ENCODE measurements at places on chromosomes 11 and 22.

GRCh38 chr11:122398167-122398566 lies 257.4 kb upstream of the UBASH3B start:
- DNase-seq, result no peak

GRCh38 chr11:31492320-31492913 lies 17.0 kb downstream of the IMMP1L start:
- DNase-seq, result no peak

GRCh38 chr11:134205729-134206128 lies 18.0 kb downstream of the NCAPD3 start:
- no peak for DNase-seq

DNA sequence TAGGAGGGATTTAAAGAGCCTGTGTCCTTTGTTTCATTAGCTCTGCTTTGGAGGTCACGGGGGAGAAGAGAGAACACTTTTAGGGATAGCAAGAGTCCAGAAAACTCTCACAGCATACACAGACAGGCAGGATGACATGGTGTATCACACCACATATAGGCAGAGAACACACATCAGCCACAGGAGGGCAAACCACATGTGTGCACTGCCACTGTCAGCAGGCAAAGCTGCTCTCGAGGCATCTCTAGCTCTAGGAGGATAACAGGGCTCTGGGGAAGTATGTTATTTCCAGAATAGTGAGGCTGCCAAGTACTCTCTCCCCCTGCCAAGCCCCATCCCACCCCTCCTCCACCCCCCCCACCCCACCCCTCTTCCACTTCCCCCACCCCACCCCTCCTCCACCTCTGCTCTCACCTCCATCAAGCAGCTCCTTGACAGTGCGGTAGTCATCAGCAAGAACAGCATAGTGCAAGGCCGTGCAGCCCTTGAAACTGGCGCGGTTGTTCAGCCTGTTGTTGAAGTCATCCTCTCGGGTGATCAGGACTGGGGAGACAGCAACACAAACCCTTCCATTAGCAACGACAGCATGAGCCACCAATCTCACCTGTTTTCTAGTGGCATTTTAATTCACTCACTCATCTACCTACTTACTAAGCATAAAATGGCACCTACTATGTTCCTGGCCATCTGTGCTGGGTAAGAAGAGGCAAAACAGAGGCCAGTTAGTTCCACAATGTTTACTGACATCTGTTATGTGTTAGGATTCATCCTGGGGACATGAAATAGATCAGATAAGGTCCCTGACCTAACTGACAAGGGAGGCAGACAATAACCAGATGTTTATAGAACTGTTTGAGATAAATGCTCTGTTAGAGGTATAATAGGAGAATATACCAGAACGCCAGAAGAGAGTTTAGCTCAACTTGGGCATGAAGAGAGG lies 75.6 kb downstream of the CLPB start:
- no peak for DNase-seq

DNA sequence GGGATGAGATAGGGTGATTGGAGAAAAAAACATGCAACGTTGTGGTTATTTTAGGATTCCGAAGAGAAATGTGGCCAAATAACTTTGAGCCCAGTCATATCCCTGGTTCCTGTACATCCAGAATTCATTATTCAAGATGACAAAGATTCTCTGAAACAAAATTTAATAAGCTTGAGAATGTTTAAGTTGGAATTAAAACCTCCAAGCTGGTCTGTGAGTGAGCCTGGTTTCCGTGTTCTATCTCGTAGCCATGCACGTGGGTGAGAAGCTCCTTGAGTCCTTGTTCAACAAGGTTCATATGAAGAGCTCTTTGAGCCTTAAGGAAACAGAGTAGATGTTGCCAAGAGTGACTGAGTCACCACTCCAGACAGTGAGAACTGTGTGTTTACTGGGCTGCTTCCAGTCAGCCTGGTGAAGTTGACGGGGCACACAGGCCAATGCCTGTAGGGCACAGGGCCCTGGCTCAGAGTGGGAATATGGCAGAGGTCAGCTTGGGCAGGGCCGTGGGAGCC lies 206.5 kb downstream of the NAV2 start:
- no peak for DNase-seq

- DNase-seq, result no peak
Measured at GRCh38 chr11:131178596-131178995, 191.8 kb upstream of the NTM start.

GRCh38 chr11:117851852-117852251 lies 24.6 kb downstream of the FXYD6 start:
- no peak for DNase-seq

- DNase-seq, result no peak
Measured at GRCh38 chr22:46974077-46974476, 211.6 kb downstream of the TBC1D22A start.

DNA sequence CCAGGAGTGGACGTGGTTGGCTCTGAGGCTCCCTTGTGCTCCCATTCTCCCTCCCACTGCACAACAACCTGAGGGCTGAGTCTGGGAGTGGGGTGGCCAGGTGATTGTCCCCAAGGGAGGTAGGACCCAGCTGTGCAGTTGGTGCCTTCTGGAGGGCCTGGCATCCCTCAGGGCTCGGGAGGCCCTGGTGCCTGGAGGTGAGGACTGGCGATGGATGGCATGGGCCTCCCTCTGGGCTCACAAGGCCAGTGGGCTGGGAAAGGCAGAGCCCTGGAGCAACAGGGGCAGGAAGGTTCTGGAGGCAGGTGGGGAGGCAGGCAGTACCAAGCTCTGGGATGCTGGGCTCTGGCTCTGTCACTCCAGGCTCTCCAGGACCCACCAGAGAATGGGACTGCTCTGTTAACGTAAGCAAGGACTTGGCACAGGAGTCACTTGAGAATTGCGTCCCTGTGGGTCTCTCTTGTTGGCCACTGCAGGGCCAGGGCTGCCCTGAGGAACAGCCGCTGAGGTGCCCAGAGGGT lies 114.2 kb downstream of the KCNQ1OT1 start:
- DNase-seq, result peak; percentile 8

GRCh38 chr11:111922803-111923202 lies 4.1 kb downstream of the C11orf52 start:
- DNase-seq, result no peak

DNA sequence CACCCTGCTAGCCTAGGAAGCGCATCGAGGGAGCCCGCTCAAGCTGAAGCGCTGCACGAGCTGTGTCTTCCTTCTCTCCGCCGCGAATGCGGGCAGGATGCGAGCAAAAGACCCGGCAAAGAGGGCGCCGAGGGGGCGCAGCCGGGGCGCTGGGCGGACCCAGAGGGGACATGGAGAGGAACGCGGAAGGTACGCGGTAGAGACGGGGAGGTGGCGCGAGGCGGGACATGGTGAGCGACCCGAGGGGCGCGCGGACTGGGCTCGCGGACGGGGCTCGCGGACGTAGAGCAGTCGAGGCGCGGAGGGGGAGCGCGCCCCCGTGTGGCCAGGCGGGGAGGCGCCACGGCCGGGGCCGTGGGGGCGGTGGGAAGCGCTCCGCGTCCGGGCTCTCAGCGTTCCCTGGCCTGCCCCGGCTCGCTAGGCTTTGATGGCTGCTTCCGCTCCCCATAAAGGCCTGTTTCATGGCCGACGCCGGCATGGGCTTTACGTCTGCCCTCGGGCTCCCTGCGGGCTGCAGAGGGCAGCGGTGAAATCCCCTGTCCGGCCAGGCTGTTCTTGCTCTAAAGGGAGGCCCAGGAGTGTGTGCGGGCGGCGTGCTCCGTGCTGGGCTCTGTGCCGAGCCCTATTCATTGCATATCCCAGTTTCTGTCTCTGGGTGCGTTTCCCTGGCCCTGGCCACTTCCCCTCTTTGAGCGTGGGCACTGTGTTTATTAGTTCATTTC lies 31.2 kb upstream of the TRIM29 start:
- no peak for DNase-seq

DNA sequence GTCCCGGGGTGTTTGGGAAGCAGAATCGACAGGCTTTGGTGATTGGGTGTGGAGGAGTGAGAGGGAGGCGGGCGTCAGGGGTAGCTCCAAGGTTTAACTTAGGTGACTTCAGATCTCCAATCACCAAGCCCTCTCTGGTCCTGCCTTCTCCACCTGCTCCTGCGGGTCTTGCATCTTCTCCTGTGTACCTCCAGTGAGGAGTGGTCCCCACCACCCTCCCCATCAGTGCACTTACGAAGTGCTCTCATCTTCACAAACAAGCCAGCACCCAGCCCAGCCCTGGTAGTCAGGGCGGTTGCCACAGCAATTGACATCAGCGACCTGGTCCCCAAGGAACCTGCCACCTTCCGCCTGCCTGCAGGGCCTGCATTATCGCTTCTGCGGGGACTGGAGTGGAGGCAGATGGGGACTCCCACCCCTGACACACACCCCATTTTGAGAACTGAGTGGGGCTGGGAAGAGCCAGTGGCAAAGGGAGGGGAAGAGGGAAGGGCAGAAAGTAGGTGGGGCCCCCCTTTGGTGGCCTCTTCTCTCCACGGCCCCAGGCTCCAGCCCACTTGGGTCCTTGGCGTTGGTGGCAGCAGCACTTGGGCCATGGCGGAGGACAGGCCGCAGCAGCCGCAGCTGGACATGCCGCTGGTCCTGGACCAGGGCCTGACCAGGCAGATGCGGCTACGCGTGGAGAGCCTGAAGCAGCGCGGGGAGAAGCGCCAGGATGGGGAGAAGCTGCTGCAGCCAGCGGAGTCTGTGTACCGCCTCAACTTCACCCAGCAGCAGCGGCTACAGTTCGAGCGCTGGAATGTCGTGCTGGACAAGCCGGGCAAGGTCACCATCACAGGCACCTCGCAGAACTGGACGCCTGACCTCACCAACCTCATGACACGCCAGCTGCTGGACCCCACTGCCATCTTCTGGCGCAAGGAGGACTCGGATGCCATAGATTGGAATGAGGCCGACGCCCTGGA lies at the start of gene OMP:
Gene OMP (plus strand): TSS at position 595 of the 965 bp plus-strand sequence. CDS start 0 bp downstream, at position 595.
- DNase-seq, result no peak

- no peak for DNase-seq
Measured at GRCh38 chr11:58560842-58561241, 14.8 kb downstream of the LPXN start.

DNA sequence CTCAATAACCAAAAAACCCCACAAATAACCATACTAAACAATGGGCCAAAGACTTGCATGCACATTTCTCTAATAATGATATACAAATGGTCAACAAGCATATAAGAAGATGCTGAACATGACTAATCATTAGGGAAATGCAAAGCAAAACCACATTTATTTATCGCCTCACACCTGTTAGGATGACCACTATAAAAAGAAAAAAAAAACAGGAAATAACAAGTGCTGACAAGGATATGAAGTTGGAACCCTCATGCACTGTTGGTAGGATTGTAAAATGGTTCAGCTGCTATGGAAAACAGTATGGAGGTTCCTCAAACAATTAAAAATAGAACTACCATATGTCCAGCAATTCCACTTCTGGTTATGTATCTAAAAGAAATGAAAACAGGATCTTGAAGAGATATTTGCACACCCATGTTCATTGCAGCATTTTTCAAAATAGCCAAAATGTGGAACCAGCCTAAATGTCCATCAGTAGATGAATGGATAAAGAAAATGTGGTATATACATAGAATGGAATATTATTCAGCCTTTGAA lies 66.2 kb downstream of the AMBRA1 start:
- no peak for DNase-seq

DNA sequence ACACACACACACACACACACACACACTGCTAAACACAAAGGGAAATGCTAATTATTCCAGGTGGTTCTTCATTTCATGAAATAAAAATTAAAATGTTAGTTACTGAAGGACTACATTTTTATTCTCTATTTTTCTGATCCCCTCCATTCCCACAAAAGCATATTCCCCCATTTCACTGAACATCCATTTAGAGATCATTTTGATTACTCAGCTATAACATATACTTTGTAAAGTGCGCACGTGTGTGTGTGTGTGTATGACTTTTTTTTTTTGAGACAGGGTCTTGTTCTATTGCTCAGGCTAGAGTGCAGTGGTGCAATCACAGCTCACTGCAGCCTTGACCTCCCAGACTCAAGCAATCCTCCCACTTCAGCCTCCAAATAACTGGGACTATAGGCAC lies 42.6 kb downstream of the SLC35F2 start:
- DNase-seq, result no peak

DNA sequence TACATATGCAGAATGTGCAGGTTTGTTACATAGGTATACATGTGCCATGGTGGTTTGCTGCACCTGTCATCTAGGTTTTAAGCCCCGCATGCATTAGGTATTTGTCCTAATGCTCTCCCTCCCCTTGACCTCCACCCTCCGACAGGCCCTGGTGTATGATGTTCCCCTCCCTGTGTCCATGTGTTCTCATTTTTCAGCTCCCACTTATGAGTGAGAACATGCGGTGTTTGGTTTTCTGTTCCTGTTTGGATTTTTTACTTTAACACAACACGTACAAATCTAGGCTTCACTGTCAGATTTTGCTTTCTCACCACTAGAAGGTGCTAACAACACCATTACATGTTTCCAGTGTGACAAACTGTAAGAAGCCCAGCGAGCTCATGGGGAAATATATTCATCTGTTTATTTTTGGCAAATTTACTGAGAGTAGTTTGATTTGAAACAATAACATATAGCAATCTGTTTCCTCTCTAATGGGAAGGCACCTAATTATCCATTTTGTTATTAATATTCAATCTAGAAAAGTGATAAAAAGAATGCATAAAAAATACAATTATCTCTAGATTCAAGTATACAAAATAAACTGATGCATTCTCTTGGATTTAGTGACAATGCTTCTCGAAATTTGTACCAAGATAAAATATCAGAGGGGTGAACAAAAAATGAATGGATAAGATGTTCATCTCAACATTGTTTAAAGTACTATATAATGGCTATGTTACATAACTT lies 23.2 kb upstream of the BIRC3 start:
- peak; percentile 40 for DNase-seq

DNA sequence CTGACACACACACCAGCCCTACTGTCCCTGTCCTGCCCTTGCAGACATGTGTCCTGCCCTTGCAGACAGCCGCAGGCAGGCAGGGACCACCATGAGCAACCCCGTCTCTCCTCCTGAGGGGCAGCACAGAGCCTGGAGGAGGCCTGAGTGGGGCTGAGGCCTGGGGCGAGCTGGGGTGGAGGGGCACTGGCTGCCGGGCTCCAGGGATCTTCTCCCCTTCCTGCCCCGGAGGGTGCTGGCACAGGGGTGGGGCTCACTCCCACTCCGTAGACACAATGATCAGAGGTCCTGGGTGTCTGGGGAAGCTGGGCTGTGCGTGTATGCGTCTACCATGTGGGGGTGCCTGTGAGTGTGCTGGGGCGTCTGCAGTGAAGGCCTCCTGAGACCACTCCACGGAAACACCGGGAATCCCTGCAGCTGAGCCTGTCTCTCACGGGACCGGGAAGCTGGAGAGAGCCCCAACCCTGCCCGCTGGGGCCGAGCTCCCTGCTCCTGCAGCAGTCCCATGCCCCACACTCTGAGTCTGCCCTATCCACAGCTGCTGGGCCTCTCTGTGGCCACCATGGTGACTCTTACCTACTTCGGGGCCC lies 588 bp downstream of the TSPAN32 start:
- DNase-seq, result no peak

- DNase-seq, result no peak
Measured at GRCh38 chr11:43558556-43559127, 121.9 kb upstream of the HSD17B12 start.

Measured in HuH-7 (cell line).